ENCODE measurements at places on chromosomes 4 and X.

- DNase-seq, result no peak
Observed at GRCh38 chrX:39506131-39506530, 591.6 kb downstream of the BCOR start.

DNA sequence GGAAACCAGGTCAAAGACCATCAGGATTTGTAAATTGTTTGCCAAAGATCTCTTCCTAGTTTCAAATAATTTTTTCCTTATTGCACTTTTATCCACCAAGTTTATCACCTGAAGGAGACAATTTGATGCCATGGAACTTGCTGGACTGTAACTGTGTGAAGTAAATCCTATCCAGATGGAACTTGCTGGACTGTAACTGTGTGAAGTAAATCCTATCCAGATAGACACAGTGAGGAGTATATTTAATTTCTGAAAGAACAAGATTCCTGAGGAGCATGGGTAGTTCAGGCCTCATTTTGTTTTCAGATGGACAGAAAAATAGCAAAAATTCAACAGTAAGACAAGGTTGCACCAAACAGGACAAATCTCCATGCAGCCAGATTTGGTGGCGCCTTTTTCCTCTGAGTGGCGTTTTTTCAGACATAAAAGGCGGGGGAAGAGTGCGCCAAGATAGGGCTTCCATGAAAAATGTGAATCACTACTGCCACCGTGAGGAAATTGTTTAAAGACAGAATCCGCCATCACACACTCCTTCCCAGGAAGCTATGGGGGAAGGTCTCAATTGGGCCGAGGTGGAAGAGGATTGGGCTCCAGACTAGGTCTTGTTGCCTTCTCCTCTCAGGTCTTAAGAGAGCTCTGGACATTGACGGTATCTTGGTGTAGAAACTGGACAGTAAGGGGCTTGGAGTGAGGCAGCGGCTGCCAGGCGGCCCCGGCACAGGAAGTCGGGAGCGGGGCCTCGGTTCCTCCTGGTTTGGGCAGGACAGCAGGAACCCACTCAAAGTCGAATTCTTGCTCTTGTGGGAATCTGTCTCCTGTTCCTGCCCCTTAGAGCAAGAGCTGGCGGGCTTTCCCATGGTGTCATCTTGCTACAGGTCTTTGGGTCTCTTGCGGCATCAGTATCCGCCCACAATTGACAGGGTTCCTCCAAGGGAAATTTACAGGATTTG, 234.7 kb downstream of the OR13H1 start:
- no peak for DNase-seq

GRCh38 chr4:145019346-145019745, 78.7 kb downstream of the ANAPC10 start:
- no peak for DNase-seq

DNA sequence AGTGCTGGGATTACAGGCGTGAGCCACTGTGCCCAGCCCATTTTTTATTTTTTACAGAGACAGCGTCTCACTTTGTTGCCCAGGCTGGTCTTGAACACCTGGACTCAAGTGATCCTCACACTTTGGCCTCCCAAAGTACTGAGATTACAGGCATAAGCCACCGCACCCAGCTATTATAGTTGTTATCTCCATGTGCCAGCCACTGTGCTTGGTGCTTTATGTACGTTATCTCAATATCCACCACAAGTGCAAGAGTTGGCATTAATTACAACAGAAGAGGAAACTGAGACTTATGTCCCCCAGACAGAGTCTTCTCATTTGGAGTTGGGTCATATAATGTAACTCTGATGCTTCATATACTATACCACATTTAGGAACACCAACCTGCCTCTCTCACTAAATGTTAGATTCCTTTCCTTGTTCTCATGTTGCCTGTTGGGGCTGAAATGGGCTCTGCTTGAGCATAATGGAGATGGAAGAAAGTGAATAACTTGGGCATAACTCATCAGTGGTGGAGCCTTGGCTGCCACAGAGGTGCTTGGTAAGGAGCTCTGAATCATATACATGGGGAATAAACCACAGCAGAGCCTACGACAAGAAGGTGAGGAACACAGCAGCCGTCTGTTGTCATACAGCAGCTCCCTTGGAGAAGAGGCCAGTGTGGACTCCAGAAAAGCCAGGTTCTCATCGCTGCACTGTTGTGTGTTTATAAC, 84.3 kb downstream of the SPRY1 start:
- no peak for DNase-seq

GRCh38 chrX:130330706-130331105, 9.0 kb upstream of the SLC25A14 start:
- DNase-seq, result peak; percentile 17

- no peak for DNase-seq
Observed at GRCh38 chr4:104490096-104490769, 4.5 kb downstream of the CXXC4 start.

DNA sequence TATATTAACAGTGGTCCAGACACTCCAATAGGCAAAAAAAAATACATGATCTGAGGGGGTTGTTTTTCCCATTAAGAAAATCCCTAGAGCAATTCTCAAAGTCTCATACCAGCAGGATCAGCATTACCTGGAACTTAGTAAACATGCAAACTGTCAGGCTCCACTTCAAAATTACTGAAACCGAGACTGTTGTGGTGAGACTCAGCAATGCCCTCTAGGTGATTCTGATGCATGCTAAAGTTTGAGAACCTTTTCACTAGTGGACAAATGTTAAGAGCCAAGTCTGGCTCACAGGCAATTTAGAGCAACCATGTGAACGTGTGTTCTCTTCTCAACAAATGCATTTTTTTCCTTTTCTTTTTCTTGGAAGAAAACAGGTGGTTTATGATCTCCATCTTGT, 30.2 kb downstream of the NEK1 start:
- no peak for DNase-seq

DNA sequence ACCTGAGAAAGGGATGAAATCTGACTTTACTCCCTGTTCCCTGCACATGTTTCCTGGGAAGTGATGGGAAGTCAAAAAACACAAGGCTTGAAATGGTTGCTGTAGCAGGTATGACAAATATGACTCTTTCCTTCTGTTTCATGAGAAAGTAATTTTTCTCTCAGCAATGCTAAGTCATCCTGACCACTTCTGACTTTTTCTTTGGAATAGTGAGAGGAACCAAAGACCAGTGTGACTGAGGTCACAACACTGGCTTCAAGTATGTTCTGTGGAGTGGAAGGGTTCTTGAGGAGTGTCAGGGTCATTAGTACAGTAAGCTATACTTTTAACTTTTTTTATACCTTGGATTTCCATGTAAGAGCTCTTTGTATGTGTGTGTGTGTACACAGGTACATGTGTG, 225.3 kb downstream of the PPP3CA start:
- no peak for DNase-seq
